C1 segment of cervical spinal cord (tissue), 14 donors: ENCODE measurements at places on chromosomes 11 and 22.

DNA sequence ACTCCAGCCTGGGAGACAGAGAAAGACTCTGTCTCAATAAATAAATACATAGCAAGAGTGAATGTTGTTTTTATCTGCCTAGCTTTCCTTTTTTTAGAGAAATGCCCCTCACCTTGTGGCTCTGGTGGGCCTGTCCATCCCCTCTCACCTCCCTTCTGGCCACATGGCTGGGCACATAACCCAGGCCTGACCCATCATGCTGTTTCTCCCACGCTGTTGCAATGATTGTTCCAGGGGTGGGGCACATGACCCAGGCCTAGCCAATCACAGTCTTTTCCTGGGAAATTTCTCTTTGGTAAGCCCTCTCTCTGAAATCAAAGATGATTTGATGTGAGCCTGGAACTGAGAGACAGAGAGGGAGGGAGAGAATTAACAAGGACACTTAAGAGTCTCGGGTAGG, 5.5 kb upstream of the CYTH4 start:
- no peak for DNase-seq

- DNase-seq, result no peak
Measured at GRCh38 chr11:40080434-40080833, 1379.0 kb downstream of the LRRC4C start.

- no peak for DNase-seq
Measured at GRCh38 chr22:32142600-32142999, 16.5 kb downstream of the C22orf42 start.

- no peak for DNase-seq
Measured at GRCh38 chr11:97610000-97610399, 1220.2 kb downstream of the JRKL start.

- DNase-seq, result no peak
Measured at GRCh38 chr11:118295815-118296454, 8.6 kb upstream of the CD3E start.

DNA sequence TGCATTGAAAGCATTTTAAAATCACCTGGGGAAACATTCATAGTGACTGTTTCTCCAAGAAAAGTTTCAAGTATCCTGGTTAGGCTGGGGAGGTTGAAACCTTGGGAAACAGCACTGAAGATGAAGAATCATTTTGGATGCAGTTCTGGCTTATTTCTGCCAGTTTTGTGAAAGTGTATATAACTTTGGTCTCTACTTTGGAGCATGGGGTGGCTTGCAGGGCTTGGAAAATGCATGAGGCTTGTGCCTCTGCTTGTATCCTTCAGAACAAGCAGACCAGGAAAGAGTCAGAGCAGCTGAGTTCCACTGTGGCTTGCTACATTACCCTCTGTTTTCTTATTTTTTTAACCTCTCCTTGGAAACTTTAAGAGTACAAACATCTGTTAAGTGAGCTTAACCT, 19.5 kb downstream of the SLC5A12 start:
- DNase-seq, result no peak

DNA sequence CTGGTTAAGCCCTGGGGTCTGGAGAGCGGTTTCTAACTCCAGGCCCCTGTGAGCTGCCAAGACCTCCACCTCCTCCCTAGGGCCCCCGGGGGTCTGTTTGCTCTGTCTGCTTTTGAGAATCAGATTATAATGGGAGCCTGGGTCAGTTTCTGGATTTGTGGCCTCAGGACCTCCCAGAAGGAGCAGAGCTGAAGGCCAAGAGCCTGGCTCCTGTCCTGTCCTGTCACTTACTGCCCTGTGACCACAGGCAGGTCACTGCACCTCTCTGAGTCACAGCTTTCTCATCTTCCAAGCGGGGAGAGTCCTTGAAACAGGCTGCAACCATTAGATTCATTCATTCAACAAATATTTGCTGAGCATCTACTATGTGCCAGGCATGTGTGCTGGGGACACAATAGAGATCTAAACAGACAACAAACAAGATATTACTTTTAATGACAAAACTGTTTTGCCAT, 87.3 kb upstream of the FGF3 start:
- no peak for DNase-seq

GRCh38 chr11:75903276-75903675, 88.3 kb downstream of the UVRAG start:
- no peak for DNase-seq

DNA sequence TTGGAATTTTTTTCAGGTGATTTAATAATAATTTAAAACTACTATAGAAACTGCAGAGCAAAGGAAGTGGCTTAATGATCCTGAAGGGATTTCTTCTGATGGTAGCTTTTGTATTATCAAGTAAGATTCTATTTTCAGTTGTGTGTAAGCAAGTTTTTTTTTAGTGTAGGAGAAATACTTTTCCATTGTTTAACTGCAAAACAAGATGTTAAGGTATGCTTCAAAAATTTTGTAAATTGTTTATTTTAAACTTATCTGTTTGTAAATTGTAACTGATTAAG, 3.4 kb downstream of the MALAT1 start:
- DNase-seq, result no peak
